Natural killer cell treated with Interleukin-12 subunit alpha and Interleukin-12 subunit beta and Interleukin-15 and Interleukin-18, amount 100 ng/mL, for 72 hours (primary cell): ENCODE measurements at places on chromosomes 4 and X. TPM values are rescaled to one million over a fixed set of nuclear protein-coding genes. Genes with fewer than 3 reads are reported as not detected.

DNA sequence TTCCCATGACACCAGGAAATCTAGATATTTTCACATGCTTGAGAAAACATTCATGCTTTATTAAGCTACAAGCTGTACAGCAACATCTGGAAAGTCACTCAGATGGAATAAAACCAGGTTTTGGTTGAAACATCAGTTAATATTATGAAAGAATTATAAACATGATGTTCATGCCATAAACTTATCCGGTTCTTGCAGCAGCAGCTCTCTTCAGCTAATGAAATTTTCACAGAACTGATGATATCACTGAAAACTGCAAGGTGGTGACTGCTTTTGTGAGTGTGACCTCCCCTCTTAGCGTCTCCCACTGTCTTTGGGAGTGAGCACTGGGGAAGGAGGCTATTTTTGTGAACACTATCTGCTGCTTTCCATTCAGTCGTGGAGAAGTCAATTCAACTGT is 56.9 kb downstream of the ARHGAP10 start:
- H3K27me3 ChIP-seq: no peaks in the 10 kb centered on the region
- no peak for DNase-seq
- H3K27ac ChIP-seq: no peak overlapping the region

The ARHGAP6 gene
- total RNA-seq: 0.14 TPM

DNA sequence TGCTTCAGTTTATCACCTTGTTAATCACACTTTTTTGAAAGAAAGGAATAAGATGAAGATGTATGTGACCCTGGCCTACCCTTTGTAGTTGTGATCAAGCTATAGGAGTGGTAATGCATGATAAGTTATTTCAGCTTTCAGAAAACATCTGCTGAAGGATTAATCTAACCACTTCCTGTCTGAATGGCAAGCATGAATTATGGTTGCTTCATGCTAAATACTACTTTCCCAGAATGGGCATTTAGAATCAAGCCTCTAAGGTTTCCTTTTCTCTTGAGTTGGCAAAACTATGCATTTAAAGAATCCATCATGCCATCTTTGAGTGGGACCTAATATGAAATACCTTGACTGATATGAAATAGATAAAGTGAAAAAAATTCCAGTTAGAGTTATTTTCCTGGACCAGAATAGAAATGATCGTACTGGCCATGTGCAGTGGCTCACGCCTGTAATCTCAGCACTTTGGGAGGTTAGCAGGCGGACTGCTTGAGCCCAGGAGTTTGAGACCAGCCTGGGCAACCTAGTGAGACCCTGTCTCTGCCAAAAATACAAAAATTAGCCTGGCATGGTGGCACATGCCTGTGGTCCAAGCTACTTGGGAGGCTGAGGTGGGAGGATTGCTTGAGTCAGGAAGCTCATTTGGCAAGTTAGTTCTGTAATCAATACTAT is 59.1 kb downstream of the ANXA3 start:
- peak overlapping the region; percentile 53 for H3K27ac ChIP-seq
- no peak overlapping the region for H3K4me3 ChIP-seq
- peaks cover 16% of the 10 kb centered on the region for H3K27me3 ChIP-seq

DNA sequence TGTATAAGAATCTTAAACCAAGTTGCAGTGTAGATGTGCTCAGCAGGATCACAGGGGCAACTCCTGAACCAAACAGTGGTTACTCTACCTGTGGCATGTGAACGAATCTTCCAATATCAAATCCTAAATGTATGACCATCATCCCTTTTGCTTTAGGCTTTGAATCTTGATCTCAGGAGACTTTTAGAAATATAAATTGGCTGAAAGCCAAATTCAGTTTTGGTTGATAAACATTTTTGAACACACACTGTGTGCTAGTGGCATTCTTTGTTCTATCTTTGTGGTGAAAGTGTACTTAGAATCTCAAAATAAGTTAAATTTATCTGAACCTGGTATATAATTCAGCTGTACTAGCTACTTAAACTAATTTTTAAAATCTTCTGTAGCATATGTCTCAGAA is 4.6 kb upstream of the ARHGAP6 start:
- H3K36me3 ChIP-seq: no peaks in the 10 kb centered on the region
- H3K4me3 ChIP-seq: no peak overlapping the region

DNA sequence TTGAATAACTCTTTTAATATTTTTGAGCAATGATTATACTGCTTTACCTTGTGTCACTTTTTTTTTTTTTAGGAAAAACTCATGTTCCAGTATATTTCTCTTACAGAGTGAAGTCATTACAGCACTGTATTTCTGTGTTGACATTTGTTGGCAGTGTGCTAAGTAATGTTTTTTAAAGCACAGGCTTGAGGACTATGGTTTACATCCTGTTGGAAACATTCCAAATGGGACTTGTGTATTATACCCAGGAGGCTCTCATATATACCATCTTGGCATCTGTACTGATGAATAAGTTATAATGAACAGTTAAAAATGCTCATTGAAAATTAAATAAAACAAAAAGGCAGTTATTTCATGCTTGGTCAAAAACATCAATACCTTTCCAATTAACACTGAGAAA is 33.8 kb downstream of the CEP44 start:
- peaks cover 4% of the 10 kb centered on the region for H3K4me1 ChIP-seq
- DNase-seq: no peak
- H3K36me3 ChIP-seq: peaks cover 4% of the 10 kb centered on the region
- H3K27me3 ChIP-seq: no peaks in the 10 kb centered on the region
- no peak overlapping the region for H3K27ac ChIP-seq
- no peak overlapping the region for H3K4me3 ChIP-seq

GRCh38 chr4:48756689-48757220 is 23.3 kb downstream of the FRYL start:
- H3K27me3 ChIP-seq: no peaks in the 10 kb centered on the region
- peaks cover 49% of the 10 kb centered on the region for H3K4me1 ChIP-seq
- DNase-seq: no peak
- H3K27ac ChIP-seq: no peak overlapping the region
- no peak overlapping the region for H3K4me3 ChIP-seq
- H3K36me3 ChIP-seq: peaks cover 5% of the 10 kb centered on the region

- no peak for DNase-seq
- H3K36me3 ChIP-seq: no peaks in the 10 kb centered on the region
- no peaks in the 10 kb centered on the region for H3K4me1 ChIP-seq
- no peak overlapping the region for H3K4me3 ChIP-seq
Measured at GRCh38 chr4:127212701-127213100, 420.1 kb upstream of the INTU start.

DNA sequence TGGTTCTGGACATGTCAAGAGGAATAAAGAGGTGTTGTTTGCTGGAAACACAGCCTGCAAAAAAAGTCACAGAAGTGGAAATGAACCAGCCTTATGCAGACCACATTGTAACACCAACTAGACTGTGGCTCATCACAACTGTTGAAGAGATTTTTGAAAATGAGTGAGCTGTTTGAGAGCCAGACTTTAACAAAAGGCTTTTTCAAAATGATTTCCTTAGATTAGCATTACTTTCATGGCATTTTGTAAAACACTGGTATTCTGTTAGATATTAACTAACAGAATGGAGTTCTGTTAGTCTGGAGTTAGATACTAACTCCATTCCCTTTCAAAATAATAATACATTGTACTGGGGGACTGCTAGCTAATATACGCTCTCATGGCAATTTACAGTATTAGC is 60.6 kb upstream of the GABRA2 start:
- H3K4me1 ChIP-seq: no peaks in the 10 kb centered on the region
- no peak overlapping the region for H3K4me3 ChIP-seq
- DNase-seq: no peak
- no peaks in the 10 kb centered on the region for H3K27me3 ChIP-seq

The VCX3B gene
- total RNA-seq: not detected

The TLR2 gene
- 0.42 TPM for total RNA-seq

GRCh38 chr4:150230561-150230960 is 152.3 kb downstream of the DCLK2 start:
- no peak for DNase-seq
- H3K27me3 ChIP-seq: peaks cover 32% of the 10 kb centered on the region
- H3K4me3 ChIP-seq: no peak overlapping the region
- H3K27ac ChIP-seq: no peak overlapping the region
- H3K36me3 ChIP-seq: no peaks in the 10 kb centered on the region

GRCh38 chrX:40855932-40856515 is 120.7 kb upstream of the MED14 start:
- no peaks in the 10 kb centered on the region for H3K4me1 ChIP-seq
- H3K27ac ChIP-seq: no peak overlapping the region
- peaks cover 13% of the 10 kb centered on the region for H3K27me3 ChIP-seq
- no peak for DNase-seq
- no peaks in the 10 kb centered on the region for H3K36me3 ChIP-seq

DNA sequence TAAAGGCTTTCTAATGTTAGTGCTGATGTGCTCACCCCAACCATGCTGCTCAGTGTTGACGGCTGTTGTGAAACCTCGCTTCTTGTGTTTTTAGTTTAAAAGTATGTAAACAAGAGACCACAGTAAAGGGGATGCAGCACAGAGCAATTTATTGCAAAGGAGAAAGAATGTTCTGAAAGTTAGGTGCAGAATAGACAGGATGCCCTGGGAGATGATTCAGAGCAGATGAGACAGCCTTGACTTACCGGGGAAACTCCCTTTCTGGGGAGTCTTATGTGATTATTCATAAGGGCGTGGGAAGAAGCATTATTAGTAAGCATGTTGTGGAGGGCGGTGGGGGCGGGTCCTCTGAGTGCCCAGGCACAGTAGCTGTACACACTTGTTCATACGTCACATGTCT is 47.7 kb downstream of the EVC start:
- no peak for DNase-seq
- no peak overlapping the region for H3K27ac ChIP-seq
- no peaks in the 10 kb centered on the region for H3K36me3 ChIP-seq
- no peaks in the 10 kb centered on the region for H3K4me1 ChIP-seq
- no peak overlapping the region for H3K4me3 ChIP-seq

DNA sequence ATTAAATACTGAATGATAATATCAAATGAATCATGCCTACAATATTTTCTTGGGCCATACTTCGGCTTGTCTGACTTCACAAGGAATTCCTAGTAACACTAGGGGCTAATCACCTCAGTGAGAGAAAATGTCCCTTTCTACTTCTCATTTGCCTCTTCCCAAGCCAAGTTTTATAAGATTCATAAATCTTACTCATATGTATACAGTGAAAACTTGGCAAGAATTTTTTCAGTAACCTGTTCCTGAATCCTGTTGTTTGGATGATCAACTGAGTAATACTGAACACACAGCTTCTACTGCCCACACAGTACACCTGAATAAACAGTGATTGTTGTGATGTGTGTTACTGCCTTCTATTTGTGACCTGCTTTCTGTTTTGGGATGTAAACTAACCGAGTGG is 16.5 kb downstream of the TMPRSS11E start:
- no peaks in the 10 kb centered on the region for H3K27me3 ChIP-seq
- DNase-seq: no peak
- no peaks in the 10 kb centered on the region for H3K4me1 ChIP-seq
- no peak overlapping the region for H3K4me3 ChIP-seq

GRCh38 chr4:8701126-8702019 is 108.8 kb downstream of the CPZ start:
- no peaks in the 10 kb centered on the region for H3K36me3 ChIP-seq
- no peaks in the 10 kb centered on the region for H3K4me1 ChIP-seq
- H3K27ac ChIP-seq: no peak overlapping the region
- no peak overlapping the region for H3K4me3 ChIP-seq

The CNGA1 gene
- total RNA-seq: not detected

GRCh38 chrX:134184936-134185335 is 52.0 kb upstream of the CCDC160 start:
- peak overlapping the region; percentile 20 for H3K4me3 ChIP-seq
- H3K27ac ChIP-seq: peak overlapping the region; percentile 54
- no peak for DNase-seq
- no peaks in the 10 kb centered on the region for H3K36me3 ChIP-seq

DNA sequence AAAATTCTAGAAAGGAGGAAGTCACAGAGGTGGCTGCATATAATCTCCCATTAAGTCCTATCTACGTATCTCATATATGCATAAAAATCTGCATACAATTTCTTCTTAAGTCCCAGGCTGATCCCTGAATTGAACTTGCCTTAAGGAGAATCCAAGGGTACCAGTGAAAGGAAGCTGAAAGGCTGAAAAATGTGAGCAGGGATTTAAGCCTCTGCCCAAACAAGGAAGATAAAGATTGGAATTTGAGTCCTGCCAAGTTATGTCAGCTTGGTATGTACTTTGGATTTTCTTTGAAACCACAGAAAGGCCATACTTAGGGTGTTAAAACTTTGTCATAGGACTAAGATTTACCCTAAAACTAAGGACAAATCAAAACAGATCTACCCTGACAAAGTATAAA is 26.5 kb upstream of the GEMIN8 start:
- H3K27me3 ChIP-seq: peaks cover 39% of the 10 kb centered on the region
- DNase-seq: no peak
- no peaks in the 10 kb centered on the region for H3K36me3 ChIP-seq
- no peak overlapping the region for H3K4me3 ChIP-seq
- no peaks in the 10 kb centered on the region for H3K4me1 ChIP-seq
- no peak overlapping the region for H3K27ac ChIP-seq

The KDR gene
- not detected for total RNA-seq

GRCh38 chr4:157196046-157196445 is 24.5 kb upstream of the GRIA2 start:
- H3K27me3 ChIP-seq: no peaks in the 10 kb centered on the region
- H3K27ac ChIP-seq: no peak overlapping the region
- H3K36me3 ChIP-seq: no peaks in the 10 kb centered on the region

The PCGF3 gene
- 54.3 TPM for total RNA-seq

DNA sequence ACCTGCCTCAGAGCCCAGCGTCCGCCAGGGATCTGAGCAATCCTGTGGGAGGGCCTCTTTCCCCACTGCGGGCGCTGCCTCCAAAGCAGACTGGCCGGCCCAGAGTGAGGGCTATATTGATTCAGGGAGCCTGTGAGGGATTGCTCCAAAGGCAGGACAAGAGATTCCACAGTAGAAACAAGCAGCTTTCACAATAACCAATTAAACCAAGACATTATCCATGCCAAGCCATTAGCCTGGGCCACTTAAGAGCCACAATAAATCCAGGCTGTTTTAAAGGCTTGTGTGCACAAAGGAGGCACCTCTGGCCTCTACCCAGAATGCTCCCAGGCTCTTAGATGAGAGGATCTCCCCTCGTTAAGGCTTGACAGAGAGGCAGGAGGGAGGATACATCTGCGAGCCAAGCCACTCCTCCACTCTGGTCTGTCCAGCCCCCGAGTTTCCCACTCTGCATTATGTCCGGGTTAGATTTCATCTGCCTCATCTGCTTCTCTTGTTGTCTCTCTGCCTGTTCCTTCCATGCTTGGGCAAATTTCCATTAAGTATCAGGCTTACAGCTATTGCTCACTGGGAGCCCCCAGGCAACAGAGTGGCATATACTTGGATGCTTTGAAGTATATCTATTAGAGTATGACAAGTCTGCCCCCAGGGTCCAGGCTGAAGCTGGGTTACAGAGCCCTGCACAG is 357.9 kb downstream of the UNC5C start:
- H3K27ac ChIP-seq: no peak overlapping the region
- no peaks in the 10 kb centered on the region for H3K27me3 ChIP-seq
- no peak for DNase-seq
- no peak overlapping the region for H3K4me3 ChIP-seq
- no peaks in the 10 kb centered on the region for H3K36me3 ChIP-seq

DNA sequence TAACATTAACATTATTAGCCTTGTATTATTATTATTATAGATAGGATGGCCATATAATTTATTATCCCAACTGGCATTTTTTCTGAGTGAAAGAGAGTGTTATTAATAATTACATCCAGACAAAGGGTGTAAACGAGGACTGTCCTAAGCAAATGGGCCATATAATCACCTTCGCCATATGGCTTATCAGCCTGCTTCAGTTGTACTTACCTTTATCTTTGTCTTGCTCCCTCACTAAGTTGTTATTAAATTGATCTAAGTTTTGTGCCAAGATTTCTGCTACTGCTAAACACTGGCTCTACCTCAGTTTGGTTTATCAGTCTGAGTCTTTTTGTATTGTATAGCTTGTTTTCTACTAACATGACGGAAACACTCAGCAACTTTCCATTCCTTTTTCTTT is 76.9 kb downstream of the STIM2 start:
- H3K4me3 ChIP-seq: no peak overlapping the region
- DNase-seq: no peak
- no peaks in the 10 kb centered on the region for H3K27me3 ChIP-seq
